ENCODE measurements at places on chromosomes 2 and 18.

- peak; percentile 78 for DNase-seq
Observed at GRCh38 chr2:178072383-178073301, at the start of gene PDE11A. TSS of gene PDE11A (minus strand) at chr2:178072777. CDS start at chr2:178072437, 340 bp downstream.

DNA sequence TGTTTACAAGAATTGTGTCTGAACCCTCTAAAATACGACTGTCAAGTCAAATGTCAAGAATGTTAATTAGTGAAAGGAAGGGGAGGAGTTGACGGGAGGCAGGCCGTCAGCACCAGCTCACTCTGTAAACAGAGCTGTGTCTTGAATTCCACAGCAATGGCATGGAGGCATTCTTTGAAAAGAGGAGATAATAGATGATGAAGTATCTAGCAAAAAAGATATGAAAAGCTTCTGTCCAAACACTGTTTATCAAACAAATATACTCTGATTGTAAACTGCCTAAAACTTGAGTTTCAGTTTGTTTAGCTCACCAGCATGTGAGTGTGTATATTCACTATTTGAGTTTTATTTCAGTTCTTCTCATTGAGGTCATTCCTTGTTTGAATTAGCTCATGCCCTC lies 94.7 kb upstream of the CDC42EP3 start:
- DNase-seq = no peak

DNA sequence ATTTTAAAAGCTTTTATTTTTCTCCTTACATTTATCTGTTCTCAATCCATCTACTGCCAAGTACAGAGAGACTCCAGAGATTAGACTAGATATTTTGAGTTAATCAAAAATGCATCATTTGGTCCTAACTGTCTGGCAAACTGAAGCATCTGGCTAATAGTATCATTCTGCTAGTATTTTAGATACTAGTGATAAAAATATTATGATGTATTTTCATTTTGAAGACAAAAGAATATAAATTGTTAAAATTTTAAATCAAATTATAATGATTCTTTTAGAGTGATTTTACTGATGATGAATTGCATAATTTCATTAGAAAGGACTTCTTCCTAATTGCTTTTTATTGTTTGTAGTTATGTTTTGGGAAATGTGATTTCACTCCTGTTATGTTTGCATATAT lies 584.0 kb downstream of the LRRTM4 start:
- DNase-seq = no peak

DNA sequence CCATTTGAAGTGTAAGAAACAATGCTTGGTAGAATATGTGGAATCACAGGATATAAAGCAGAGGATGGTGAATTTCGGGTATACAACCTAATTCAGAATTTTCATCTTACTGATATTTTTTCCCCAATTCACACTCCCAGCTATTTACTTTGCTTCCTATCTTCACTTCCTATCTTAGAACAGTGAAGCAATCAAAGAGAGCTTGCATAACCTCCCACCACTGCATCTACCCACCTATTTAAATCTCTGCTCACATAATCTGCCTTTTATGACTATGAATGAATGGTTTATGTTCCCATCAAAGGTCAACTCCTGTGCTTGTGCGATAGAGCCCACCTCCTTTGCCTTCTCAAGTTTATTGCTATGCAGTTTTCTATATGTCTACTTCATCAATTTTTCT lies 3.3 kb downstream of the RMDN2 start:
- no peak for DNase-seq

DNA sequence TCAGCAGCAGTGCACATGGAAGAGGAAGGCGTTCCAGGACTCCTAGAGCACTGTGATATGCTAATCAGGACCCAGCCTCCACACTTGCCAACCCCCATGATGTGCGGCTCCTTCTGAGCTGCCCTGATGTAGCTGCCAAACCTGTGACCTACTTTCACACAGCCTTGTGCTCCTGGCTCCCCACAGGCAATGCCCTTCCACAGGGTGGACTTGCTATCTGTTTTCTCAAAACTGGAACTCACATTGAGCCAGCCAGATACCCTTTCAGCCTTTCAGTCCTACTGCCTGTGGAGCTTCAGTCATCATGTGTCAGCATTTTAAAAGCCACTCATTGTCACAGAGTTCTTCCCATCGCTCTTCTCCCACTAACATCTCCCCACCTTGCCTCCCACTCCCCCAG lies 181.6 kb downstream of the AFF3 start:
- DNase-seq = no peak

- DNase-seq = no peak
Observed at GRCh38 chr2:121866789-121867188, 111.3 kb downstream of the TSN start.

GRCh38 chr18:10660179-10660884 lies 134.5 kb downstream of the NAPG start:
- no peak for DNase-seq

GRCh38 chr18:54140641-54141040 lies 83.8 kb downstream of the MBD2 start:
- DNase-seq = no peak

DNA sequence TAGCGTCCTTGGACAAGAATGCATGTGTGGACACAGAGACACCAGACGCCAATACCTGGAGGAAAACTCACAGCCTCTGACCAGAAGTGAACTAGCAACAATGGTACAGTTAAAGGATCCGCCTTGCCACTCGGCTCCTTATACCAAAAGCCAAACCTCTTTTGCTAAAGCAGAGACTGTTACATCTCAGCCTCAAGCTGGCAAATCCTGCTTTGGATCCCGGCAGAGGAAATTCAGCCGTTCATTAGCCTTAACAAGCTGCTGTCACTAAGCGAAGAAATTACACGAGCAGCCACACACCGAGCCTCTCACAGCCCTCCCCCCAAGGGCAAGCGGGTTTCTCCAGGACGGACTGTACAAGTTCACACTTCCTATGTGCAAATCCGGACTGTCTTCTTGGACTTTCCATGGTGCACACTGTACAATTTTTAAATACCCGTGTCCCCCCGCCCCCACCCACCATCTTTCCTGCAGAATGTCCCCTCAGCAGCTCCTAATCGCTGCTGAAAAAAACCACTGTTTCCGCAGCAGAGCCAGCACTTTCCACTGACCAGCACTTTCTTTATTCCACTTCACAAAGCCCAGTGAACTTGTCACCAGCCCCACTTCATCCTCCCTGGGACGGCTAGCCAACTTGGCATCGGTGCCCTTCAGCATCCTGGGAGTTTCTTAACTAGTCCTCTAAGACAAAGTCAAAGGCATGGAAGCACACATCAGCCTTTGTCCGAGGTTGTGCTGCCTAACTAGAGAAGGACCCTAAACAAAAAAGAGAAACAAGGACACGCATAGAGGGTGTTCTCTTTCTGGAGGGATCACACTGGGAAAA lies 1.5 kb downstream of the KLF7 start:
- peak; percentile 46 for DNase-seq

DNA sequence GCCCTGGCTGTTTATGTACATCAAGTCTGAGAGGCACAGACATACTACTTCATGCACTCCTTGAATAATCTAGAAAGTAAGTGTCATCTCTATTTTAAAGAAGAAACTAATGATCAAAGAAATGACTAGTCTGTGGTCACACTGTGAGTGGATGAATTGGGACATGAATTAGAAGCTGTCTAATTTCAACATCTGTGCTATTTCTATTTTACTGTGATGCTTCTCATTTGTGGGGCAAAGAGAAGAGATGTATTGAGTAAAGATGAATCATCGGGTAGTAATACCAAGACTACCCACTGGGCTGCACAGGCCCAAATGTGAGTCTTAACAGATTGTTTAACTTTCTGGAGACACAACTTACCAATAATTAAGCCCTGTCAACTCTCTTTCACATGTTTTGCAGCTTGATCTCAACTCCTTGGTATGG lies 42.4 kb upstream of the MTIF2 start:
- no peak for DNase-seq

- DNase-seq = no peak
Observed at GRCh38 chr2:180753809-180754761, 226.3 kb upstream of the UBE2E3 start.

GRCh38 chr2:55425431-55425831 lies 5.8 kb upstream of the CCDC88A start:
- no peak for DNase-seq

- DNase-seq = no peak
Observed at GRCh38 chr2:160389875-160390274, 103.7 kb downstream of the RBMS1 start.

- DNase-seq = peak; percentile 96
Observed at GRCh38 chr2:112254466-112255240, at the start of gene ZC3H8. TSS of gene ZC3H8 (minus strand) at chr2:112255042. CDS start at chr2:112254981, 61 bp downstream.

DNA sequence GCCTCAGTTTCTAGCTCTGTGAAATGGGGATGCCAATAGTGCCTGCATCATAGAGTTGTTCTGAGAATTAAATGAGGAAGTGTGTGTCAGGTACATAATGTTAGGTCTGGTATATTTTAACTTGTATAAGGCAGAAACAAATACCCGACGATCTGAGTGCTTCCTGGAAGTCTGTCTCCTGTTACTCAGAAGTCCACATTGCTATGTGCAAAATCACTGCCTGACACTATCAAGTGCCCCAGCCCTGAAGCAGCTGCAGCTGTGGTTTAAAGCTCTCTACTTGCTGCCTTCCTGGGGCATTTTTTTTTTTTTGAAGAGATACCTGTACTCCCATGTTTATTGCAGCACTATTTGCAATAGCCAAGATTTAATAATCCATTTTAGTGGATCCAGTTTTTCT lies 125.3 kb downstream of the SLC4A3 start:
- DNase-seq = no peak

DNA sequence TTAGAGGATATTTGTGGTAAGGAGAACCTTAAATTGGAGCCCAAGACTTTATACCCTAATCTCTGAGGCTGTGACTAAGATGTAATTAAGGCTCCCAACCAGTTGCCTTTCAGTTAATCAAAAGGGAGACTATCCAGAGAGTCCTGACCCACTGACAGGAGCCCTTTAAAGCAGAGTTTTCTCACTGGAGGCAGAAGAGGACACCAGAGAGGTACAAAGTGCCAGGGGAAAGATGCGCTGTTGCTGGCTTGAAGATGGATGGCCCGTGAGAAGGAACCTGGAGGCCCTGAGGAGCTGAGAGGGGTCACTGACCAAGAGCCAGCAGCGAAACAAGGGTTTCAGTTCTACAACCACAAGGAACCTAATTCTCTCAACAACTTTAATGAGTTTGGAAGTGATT lies 137.3 kb downstream of the TMEM131 start:
- no peak for DNase-seq

DNA sequence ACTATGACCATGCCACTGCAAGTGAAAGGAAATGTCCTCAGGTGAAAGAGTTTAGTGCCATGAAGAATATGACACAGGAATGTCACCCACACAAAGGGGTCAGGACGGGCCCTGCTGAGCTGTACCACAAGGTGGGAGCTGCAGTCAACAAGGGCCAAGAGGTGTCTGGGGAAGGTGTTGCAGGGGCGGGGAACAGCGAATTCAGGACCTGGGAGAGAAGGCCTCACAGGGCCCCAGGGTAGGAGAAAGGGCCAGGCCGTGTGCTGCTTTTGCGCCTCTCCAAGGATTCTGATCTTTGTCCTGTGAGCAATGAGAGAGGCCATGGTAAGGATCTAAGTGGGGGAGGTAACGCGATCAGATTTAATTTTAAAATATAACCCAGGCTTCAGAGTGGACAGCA lies 23.6 kb downstream of the CYB5A start:
- no peak for DNase-seq

DNA sequence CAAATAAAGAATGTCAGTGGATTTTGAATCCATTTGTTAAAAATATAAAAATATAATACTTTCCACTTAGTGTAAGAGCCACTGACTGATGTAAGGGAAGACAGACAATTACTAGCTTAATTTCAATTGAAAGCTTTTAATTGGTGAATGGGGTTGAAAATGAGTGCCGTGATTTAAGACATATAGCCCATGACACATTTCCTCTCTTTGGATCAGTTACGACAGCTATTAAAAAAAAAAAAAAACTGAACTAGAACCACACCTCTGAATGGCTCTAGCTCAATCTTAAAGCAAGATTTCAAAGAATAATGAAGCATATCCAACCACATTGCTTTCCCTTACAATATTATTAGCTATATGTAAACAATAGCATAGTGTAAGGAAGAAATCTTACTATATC lies 44.0 kb downstream of the CIB4 start:
- no peak for DNase-seq

GRCh38 chr2:100017633-100018032 lies 124.8 kb downstream of the AFF3 start:
- DNase-seq = peak; percentile 58

DNA sequence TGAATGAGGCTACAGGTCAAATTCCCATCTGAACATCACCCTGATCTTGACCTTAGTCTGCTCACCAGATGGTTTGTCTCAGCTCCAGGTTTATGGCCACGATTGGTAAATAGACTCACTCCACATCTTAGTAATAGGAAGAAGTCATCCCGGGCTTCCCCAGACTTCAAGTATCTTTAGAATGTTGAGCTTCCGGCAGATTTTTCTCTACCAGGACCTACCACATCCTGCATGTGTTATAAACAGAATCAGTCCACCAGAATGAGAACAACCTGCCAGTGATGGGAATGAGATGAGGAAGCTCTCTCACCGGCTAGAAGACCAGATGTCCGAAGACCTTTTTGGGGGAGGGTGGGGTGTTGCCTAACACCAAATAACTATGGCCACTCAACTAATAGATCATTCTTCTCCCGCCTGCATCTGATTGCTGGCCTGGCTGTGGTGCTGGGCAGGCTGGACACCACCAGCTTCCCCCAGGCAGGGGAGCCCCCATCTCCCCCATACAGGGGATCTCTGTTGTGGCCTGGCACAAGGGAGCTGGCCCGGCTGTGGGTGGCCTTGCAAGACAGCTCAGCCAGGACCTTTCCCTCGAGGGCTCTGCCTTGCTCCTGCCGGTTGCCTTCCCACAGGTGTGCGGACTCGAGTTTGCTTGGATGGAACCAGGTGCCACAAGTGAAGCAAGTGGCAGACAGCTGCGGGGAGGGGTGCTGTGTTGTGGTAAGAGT lies 88.5 kb downstream of the SH3RF3 start:
- DNase-seq = no peak

GRCh38 chr18:13410471-13410870 lies 191.9 kb downstream of the LDLRAD4 start:
- DNase-seq = no peak

DNA sequence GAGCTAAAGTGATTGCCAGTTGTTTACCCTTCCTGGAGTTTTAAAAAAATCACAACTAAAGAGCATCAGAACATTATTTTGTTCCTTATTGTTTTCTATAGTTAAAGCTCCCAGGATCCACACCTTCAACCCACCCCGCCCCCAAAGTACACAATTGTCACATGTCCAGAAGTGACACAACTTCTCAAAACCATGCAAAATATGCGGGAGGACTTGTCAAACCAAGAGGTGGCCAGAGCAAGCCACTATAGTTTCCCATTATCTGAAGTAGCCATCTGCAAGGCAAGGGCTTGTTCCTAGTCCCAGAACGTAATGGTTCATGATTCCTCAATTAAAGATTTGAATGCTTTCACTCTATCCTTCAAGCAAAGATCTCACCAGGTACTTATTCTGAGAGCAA lies 9.9 kb upstream of the INO80C start:
- no peak for DNase-seq

GRCh38 chr2:118856330-118856977 lies 9.0 kb upstream of the EN1 start:
- no peak for DNase-seq

- DNase-seq = no peak
Observed at GRCh38 chr2:101400506-101401325, 13.4 kb upstream of the CREG2 start.
